Foreskin keratinocyte (primary cell): ENCODE measurements at places on chromosomes 2 and 18.
A peak's percentile ranks its signal among the peaks of the same experiment; 100 is the strongest.

- DNase-seq = no peak
Observed at GRCh38 chr2:120831086-120831485, 95.4 kb downstream of the GLI2 start.

DNA sequence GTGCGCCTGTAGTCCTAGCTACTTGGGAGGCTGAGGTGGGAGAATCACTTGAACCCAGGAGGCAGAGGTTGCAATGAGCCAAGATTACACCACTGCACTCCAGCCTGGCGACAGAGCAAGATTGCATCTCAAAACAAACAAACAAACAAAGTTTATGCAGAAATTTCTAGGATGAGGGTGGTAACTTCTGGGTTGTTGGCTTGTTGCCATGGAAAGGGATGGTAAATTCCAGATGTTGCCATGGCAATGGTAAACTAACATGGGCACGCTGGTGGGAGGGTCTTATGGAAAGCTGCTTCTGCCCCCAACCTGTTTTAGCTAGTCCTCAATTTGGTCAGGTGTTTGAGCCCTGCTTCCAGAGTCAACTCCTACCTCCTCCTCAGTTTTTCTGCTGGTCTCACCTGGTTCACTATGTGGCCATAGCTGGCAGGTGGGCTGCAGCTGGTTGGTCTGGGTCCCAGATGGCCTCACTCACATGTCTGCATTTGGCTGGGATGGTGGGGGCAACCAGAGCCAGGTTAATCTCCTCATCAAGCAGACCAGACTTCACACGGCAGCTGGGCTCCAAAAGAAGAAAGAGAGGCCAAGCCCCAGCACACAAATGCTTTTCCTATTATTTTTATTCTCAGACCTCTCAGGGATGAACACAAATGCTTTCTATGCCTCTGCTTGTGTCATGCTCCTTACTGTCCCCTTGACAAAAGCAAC is 26.6 kb upstream of the TEX44 start:
- DNase-seq = no peak

GRCh38 chr2:235713189-235713588 is 219.3 kb downstream of the AGAP1 start:
- DNase-seq = no peak

GRCh38 chr2:206160807-206161179 is 1.1 kb downstream of the EEF1B2 start:
- no peak for DNase-seq

GRCh38 chr2:73292906-73293533 is 328 bp downstream of the EGR4 start:
- DNase-seq = no peak

DNA sequence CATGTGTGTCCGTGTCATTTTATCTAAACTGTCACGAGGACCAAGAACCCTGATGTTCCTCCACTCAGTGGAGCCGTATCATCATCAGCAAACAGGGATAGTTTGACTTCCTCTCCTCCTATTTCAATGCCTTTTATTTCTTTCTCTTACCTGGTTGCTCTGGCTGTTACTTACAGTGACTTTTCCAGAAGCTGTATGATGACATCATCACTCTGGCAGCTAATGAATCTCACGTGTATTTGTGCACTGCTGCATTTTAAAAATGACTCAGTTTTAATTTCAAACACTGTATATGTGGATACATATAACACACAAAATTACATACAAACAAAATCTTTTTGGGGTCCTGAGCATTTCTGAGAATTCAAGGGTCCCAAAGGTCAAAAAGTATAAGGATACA is 481.4 kb downstream of the CDH2 start:
- DNase-seq = peak; percentile 64
